Omental fat pad (tissue), 4 donors: ENCODE measurements at places on chromosomes 4 and X.

DNA sequence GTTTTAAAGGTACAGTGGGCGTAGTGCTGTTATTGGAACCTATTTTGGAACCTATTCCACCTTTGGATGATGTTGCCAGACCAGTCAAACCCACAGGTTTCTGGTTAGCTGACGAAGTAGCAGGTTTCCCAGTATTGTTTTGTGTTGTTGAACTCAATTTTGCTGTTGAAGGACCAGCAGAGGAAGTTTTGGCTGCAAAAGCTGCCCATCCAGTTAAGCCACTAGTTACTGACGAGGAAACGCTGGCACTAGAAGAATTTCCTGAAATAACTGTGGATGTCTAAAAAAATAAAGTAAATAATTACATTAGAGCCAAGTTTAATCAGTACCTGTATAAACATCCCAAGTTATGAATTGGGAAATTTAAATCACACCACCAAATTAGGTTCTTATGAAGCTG is 25.5 kb downstream of the INTS12 start:
- no peak for DNase-seq

DNA sequence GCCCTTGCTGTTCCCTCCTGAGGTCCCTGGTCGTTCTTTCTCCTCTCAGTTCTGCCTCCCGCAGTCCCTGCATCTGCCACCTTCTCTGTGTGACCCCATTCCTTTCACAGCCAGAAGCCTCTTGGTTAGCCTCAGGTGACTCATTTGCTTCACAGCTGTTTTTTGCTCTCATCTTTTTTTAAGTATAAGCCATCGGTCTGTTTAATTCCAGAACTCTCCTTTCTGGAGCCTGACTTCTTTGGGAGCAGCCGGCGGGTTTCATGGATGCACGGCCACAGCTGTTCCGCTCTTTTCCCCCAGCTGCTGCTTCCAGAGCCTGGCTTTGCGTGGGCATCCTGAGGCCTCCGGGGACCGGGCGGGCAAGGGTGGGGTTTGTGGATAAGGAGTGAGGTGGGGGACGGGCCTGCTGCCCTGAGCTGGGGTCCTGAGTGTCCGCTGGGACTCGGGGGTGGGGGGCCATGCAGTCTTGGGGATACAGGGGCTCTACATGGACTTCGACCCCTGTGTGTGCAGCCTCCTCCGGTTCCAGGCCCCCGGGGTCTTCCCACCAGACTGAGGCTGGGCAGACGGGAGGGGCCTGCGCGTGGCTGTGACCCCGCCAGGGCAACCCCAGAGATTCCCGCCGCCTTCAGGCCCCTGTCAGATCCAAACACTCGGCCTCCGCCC is 46.7 kb downstream of the PCGF3 start:
- DNase-seq = no peak

- no peak for DNase-seq
Measured at GRCh38 chr4:54091637-54092404, 8.1 kb upstream of the GSX2 start.

DNA sequence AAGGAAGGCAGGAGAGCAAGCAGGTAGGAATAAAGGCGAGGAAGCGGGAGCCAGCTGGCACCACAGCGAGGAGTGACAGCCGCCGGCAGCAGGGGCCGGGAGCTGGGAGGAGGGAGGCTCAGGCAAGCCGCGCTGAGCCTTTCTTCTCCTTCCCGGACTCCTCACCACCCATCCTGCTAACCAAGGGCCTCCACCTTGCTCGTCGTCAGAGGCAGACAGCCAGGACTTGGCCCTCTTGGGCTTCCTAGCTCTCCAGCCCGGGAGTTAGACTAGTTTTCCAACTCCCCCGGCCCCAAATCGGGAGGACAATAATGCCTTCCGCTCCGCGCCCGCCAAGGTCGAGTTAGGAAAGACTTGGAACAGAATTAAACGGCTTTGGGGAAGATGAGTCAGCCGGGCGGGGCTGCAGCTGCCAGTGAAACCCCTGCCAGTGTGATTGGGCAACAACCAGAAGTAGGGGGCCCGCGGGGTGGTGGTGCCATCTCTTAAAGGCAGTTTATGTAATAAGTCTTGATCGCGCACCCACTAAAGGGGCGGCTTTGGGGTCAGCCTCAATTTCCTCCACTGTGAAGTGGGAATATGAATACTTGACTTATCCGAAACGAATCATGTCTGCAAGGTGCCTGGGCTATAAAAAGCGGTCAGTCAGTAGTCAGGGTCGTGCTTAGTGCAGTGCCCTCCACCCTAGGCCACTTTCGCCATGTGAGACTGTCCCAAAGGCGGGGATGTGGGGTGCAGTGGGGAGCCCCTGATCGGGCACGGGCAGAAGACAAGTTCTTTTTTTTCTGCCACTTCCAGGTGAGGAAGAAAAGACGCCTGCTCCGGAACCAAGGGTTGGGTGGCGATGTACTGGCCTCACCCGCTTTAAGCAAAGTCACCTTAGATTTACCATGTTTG is 6.7 kb upstream of the HSD17B10 start:
- peak; percentile 71 for DNase-seq

GRCh38 chr4:183504930-183505610 is at the start of gene ING2:
TSS of gene ING2 (plus strand) at chr4:183505058. CDS start at chr4:183505196, 138 bp downstream.
- DNase-seq = no peak

DNA sequence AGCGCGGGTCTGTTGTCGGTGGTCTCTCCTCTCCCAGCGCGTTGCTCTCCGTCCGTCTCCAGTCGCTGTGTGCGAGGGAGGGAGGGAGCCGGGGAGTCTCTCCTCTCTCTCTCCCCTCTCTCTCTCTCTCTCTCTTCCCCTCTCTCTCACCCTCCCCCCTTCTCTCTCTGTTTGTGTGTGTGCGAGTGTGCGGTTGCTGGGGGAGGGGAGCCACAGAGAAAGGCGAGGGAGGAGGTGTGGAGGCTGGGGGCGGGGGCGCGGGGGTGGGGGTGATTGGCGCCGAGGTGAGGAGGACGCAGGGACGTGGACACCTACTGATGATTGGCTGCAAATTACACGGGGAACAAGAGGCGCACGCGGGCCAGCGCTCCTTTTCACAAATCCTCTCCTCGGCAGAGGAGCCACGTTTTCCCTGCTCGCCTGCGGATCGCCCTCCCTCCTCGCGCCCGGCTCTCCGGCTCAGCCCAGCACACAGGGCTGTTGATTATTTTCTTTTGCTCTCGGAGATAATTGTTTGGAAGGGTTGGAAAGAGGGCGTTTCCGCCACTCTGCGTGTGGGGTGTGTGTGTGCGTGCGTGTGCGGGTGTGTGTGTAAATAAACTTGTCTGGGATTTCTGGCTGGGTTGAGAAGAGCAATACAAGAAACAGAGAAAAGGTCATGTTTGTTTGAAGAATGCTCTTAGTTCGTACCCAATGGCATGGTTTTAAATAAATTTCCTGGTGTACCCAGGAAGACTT is at the start of gene CXXC4:
Gene CXXC4 (minus strand): TSS at position 73 of the 738 bp plus-strand sequence. CDS start 3,092 bp downstream, outside the sequence.
- no peak for DNase-seq

DNA sequence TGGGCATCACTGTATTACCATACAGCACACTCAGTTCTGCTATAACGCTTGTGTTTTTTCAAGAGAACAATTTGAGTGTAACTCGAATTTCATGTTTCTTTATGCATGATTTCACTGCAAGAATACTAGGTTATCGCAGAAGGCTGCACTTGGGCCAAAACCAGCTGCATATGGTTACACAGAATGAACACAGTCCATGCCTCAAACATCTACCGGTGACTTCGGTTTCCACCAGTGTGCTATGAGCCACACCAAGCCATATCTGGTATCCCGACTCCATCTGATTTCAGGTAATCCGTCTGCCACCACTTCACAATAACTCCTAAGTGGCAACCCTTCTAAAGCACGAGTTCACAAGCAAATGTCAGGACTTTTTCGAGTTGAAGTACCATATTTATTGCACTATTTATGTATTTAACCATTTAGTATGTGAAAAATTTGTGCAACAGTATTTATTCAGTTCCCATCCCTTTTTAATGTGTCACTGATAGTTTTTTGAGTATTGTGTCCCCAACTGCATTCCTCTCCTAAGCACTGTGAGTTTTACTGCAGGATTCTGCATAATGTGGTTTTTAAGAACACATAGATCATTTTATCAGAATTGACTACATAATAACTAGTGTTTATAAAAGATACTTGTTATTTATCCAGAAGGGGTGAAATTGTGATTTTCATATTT is 111.8 kb downstream of the APBB2 start:
- no peak for DNase-seq

GRCh38 chr4:23413631-23414030 is 476.2 kb downstream of the PPARGC1A start:
- DNase-seq = no peak

GRCh38 chrX:78330540-78330939 is 3.1 kb upstream of the CYSLTR1 start:
- no peak for DNase-seq

- no peak for DNase-seq
Measured at GRCh38 chr4:7788694-7789425, 150.8 kb downstream of the AFAP1 start.

DNA sequence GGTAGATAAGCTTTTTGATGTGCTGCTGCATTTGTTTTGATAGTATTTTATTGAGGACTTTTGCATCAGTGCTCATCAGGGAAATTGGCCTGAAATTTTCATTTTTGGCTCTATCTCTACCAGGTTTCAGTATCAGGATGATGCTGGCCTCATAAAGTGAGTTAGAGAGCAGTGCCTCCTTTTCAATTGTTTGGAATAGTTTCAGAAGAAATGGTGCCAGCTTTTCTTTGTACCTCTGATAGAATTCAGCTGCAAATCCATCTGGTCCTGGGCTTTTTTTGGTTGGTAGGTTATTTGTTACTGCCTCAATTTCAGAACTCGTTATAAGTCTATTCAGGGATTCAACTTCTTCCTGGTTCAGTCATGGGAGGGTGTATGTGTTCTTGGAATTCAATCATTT is 15.6 kb upstream of the TMPRSS11F start:
- no peak for DNase-seq

- DNase-seq = no peak
Measured at GRCh38 chrX:26286836-26287235, 70.9 kb downstream of the MAGEB5 start.

GRCh38 chr4:102641793-102642192 is 119.0 kb downstream of the MANBA start:
- DNase-seq = no peak

DNA sequence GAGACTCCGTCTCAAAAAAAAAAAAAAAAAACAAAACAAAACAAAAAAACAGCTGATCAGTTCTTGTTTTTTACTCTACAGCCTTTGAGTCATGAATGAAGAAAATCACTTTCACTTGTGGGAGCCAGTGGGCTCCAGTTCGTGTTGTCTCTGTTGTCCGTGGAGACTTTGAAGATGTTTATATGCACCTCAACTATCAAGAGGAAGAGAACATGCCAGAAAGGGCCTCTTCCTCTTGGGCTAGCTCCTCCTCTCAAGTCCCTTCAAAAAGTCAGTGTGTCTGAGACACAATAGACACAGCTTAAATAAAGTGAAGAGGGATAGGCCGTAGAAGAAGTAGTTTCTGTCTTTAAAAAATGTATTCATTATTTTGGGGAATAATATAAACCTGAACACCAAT is 182.7 kb downstream of the KDR start:
- no peak for DNase-seq

DNA sequence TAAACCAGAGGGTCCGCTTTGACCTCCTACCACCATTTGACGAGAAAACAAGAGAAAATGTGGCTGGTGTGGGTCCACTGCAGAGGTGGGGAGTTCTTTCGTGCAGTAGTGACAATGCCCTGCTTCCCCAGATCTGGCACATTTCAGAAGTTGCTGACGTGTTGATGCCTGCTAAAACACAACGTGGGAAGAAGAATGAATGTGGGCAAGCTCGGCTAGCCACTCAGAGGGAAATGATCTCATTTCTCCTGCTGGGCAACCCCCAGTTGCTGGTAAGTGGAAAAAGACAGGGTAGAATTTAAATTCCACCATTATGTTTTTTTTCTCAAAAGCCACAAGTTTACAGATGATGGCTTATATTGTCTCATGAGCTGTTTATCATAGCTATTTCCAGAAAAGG is 77.9 kb downstream of the LUZP4 start:
- no peak for DNase-seq

GRCh38 chr4:53169695-53170617 is 195.9 kb downstream of the SCFD2 start:
- no peak for DNase-seq

DNA sequence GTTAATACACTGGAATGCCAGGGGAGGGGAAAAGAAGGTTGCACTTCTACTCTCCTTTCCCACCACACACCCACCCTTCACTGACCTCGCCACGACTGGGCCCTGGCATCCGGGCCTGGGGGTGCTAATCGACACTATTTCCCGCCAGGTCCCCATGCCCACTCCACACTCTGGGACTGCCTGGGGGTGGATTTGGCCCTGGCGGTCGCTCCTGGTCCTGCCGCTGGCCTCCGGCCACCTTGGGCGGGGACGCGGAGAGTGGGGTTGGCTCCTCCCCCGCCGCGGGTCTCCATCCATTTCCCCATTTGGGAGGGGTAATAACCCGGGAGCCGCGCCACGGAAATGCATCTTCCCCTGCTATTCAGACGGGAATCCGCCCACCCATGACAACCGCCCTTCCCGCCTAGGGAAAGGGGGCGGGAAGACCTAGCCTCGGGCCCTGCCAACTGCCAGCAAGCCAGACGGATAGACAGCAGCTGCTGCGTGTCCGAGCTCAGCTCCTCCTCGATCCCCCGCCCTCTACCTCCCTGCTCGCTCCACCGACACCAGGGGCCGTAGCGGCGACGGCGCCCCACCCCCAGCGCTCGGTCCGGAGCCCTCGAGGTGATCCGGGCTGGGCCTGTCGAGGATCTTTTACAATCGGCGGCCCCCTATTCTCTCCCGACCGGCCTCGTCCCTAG is 78.1 kb downstream of the RLIM start:
- peak; percentile 57 for DNase-seq

- DNase-seq = no peak
Measured at GRCh38 chrX:107736781-107737531, 38.6 kb downstream of the TSC22D3 start.

DNA sequence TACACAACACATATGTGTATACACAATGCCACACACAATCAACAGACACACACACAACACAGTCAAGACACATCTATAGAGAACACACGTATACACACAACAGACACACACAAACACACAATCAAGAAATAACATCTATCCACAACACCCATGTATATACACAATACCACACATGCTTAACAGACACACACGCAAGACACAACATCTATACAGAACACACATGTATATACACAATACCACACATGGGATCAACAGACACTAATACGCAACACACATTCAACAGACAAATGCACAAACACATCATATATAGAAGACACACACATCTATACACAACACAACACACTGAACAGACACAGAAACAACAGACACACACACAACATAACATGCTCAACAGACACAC is 234.8 kb downstream of the SHOX start:
- DNase-seq = no peak

DNA sequence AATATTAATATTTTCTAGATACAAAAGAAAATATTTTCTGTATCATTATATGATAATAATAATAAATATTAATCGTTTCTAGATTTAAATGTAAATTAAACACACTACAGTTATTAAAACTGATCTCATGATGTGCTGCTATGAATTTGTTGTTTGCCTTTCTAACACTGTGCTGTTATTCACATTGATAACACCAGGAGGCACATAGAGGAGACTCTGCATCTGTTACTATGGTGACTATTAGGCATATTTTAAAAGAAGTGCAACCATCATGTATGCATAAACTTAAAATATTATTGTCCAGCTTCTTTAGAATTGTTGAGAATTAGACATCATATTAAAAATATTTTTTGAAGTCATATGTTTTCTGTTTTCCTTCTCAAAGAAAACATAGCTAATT is 11.8 kb upstream of the PDGFC start:
- no peak for DNase-seq

- DNase-seq = no peak
Measured at GRCh38 chrX:39238006-39238405, 436.7 kb downstream of the MID1IP1 start.

- no peak for DNase-seq
Measured at GRCh38 chrX:2682565-2683177, 8.4 kb upstream of the CD99 start.

GRCh38 chr4:150782311-150782710 is 200.4 kb downstream of the MAB21L2 start:
- no peak for DNase-seq
